ENCODE measurements at places on chromosomes 6 and 20.

DNA sequence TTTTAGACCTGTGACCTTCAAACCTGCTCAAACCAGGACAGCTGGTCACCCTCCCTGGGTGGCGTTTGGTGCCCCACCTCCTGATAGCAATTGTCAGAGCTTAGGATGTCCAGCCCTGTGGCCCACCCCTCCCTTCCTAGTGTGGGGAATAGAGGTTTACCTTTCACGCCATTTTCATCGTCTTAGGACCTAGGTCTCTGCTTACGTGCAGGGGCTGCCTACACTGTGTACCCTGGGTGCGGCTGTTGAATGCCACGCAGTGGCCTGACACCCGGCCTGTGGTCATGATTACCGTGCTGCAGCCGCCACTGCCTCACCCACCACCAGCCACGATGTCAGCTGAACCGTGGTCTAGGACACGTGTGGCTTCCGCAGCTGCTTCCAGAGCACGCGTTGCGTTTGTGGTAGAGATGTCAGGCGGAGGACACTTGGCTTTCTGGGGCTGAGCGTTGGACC, 157.3 kb downstream of the DTNBP1 start:
- DNase-seq: no peak

GRCh38 chr20:25533920-25534700, 51.2 kb downstream of the NINL start:
- no peak for DNase-seq

- no peak for DNase-seq
Measured at GRCh38 chr20:24651171-24651975, 181.9 kb downstream of the SYNDIG1 start.

- DNase-seq: no peak
Measured at GRCh38 chr6:68635412-68635705, 277 bp downstream of the ADGRB3 start.

- DNase-seq: no peak
Measured at GRCh38 chr6:154951345-154952200, 43.5 kb upstream of the TIAM2 start.

DNA sequence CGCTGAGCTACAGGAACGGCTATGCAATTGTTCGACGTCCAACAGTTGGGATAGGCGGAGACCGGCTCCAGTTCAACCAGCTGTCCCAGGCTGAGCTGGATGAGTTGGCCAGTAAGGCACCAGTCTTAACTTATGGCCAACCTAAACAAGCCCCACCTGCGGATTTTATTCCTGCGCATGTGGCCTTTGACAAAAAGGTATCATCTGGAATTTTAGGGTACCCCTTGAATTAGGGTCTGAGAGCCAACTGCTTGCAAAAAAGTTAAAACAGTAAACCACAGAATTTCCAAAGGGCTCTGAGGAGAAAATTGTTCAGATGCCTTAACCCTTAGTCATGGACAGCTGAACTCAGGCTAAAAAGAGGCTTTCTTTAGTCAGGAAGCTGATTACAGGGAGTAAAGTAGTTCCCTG, 3.8 kb downstream of the EFHC1 start:
- no peak for DNase-seq

DNA sequence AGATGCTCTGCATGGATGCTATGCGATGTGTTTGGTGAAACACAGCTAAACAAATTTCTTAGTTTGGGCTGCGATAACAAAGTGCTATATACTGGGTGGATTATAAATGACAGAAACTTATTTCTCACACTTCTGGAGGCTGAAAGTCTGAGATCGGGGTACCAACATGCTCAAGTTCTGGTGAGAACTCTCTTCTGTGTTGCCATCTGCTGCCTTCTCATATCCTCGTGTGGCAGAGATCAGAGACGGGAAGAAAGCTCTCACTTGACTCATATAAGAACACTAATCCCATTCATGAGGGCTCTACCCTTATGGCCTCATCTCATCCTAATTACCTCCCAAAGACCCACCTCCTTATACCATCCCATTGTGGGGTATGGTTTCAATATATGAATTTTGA, 162.0 kb upstream of the DTNBP1 start:
- no peak for DNase-seq

DNA sequence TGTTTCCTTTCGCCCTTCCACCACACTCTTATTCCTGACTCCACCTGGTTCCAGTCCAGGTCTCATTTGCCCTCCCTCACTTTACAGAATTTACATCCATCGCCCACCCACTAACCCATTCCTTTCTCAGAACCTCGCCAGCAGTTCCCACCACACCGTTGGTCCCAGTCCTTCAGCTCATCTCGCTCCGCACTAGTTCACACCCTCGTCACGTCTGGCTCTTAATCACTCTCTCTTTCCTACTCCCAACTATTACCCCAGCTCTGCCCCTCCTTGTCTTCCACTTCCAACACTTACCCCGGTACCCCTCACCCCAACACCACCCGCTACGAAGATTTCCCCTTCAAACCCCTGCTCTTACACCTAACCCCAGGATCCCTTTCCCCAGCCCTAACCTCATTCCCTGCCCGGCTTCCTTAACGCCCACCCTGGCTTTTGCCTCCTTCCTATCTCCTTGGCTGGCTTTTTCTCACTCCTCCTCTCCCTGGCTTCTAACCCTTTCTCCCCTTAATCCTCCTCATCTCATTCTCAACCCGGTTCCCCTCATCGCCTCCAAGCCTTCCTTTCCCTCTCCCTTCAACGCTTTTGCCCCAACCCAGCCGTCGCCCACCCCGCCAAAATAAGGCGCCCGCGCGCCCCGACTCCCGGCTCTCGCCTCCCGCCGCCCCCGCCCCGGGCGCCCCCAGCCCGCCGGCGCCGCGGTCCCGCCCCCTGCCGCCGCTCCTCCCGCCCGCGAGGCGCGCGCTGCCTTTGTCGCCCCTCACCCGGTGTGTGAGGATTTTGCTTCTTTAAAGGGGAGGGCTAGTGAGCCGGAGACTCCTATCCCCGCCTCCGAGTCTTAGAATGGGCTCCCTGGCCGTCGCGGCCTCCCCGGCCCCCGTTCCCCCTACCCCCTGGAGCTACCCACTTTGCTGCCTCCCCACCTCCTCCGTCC, 542 bp downstream of the USP49 start:
- peak; percentile 9 for DNase-seq

- DNase-seq: no peak
Measured at GRCh38 chr6:167161851-167162467, 4.2 kb upstream of the GPR31 start.

DNA sequence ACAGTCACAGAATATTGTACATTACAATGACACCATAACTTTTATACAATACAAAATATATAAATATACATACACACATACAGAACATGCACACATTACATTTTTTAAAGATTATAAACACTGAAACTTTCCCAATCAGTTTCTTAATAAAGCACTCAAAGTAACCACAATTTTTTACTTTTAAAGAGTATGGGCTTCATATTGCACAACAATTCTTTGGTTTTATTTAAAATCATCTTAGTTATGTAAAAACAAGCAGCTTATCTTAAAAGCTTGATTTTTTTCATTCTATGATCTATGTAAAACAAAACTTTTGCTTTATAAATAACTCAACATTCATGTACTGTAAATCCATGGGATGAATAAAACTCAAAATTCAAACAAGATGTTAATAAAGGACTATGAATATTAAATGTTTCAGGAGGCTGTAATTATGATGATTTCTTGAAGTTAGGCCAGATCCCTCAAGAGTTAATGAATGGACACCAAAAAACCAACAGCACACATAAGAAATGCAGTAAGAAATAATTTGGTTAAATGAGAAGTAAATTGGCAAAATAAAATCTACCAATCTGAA, 93.1 kb upstream of the BCLAF1 start:
- DNase-seq: no peak

- no peak for DNase-seq
Measured at GRCh38 chr6:81487489-81487888, 265.0 kb downstream of the TENT5A start.

DNA sequence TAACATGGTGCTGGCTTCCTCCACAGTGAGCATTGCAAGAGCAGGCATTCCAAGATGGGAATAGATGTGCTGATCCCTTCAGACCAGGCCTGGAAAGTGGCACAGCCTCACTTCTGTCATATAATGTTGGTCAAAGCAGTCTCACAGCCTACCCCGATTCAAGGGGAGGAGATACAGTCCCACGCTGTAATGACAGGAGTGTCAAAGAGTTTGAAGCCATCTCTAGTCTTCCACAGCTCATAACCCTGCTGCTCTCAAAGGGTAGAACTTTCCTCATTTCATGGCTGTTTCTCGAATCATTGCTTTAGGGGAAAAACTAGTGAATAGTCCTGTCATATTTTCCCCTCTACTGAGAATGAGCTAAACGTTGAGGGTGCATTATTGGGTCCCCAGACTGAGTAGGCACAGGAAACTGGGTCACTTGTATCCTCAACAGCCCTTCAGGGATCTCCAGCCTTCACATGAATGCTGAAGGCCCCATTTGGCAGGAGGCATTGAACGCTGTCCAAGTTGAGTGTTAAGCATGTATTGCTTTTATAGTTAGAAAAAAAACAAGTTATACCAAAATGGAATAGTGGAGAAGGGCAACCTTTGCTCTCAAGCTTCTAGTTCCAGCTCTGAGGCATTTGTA, 27.3 kb downstream of the DTD1 start:
- DNase-seq: peak; percentile 42

DNA sequence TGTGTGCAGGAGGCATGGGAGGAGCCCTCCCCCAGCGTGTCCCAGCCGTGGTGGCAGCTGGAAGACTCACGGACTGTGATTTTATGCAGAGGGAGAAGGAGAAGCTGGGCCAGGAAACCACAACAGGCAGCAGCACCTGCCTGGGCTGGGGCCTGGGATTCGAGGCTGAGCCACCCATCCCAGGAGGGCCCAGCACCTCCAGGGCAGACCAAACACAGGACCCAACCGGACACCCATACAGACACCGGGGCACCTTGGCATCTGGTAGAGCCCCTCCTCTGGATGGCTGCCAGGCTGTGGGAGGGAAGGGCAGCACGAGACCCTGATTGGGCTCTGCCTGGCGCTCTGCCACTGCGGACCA, 41.7 kb upstream of the CHRNA4 start:
- DNase-seq: no peak

- DNase-seq: peak; percentile 58
Measured at GRCh38 chr20:11274141-11274594, 600.4 kb upstream of the JAG1 start.

GRCh38 chr6:53080813-53081212, 15.6 kb downstream of the FBXO9 start:
- DNase-seq: no peak

DNA sequence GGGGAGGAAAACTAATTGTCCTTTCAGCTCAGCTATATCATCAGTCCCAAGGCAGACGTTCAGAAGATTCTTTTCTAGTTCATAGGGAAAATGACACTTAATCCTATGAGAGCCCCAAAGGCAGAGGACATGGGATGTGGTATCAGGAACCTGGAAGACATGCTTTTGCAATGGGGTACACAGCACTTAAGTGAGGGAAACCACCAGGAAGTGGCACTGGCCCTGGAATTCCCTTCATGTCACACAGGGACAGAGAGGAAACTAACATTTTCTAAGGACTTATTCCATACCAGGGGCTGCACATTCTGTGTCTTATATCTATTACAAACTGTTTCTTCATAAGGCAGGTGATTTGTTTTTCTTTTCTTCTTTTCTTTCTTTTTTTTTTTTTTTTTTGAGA, 28.2 kb downstream of the VPS52 start:
- DNase-seq: no peak

DNA sequence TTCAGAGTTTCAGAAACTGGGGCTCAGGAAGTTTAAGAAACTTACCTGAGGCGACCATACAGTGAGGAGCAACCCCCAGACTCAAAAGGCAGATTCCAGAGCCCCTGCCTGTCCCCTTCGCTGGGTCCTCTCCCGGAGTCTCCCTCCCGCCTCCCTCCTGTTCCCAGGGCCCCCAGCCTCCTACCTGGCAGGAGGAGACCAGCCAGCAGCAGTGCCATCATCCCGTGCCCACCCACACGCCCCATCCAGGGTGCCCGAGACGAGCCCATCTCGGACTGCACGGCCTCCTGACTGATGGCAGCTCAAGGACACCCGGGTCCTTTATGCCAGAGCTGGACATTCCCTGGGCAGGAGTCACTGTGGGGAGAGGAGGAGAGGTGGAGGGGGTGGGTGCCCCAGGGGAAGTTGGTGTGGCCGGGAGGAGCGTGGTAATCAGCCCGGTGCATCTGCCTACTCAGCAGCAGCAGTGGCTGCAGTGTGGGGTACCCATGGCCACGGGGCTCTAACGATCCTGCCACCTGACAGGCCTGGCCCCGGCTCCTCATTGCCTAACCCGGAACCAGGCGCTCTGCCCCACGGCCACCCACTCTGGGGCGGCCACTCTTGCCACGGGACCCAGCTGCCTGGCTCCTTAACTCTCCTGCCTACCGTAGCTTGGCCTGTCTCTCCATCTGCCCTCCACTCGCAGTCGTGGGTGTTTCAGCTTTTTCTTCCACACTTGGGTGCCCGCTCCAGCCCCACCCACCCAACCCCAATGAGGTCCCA, at the start of gene CDSN:
Gene CDSN (minus strand): TSS at position 296 of the 765 bp plus-strand sequence. CDS start 27 bp downstream, at position 269.
- no peak for DNase-seq

GRCh38 chr20:10799735-10800134, 125.9 kb upstream of the JAG1 start:
- DNase-seq: no peak

DNA sequence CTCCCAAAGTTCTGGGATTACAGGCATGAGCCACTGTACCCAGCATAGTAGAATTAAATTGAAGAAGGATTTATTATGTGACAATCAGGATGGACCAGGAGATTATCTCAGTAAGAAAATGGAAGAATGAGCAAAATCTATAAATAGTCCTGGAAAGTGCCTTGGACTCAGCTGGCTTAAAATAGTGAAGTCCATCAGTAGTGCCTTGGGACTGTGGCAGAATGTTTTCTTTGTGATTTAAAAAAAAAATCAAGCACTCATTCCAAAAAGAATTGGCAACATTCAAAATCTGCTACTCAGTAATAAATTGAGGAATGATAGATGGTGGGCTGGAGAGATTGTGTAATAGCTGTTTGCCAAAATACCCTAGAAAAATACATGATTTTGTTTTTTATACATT, 37.0 kb upstream of the MAS1 start:
- no peak for DNase-seq

DNA sequence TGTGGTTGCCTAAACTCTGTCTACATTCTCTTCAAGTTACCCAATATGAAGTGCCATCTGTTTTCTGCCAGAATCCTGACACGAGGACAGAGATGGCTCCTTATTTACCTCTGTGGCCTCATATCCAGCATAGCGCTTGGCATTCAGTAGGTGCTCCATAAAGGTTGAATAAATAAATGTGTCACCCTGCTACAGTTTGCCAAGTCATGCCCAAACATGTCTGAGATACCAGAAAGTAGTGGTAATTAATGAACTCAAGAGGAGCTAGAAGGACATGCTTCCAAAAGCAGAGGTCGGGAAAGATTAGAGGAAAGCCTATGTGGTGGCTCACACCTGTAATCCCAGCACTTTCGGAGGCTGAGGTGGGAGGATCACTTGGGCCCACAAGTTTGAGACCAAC, 30.9 kb upstream of the E2F3 start:
- no peak for DNase-seq

- no peak for DNase-seq
Measured at GRCh38 chr20:9233804-9234203, 164.9 kb downstream of the PLCB4 start.

DNA sequence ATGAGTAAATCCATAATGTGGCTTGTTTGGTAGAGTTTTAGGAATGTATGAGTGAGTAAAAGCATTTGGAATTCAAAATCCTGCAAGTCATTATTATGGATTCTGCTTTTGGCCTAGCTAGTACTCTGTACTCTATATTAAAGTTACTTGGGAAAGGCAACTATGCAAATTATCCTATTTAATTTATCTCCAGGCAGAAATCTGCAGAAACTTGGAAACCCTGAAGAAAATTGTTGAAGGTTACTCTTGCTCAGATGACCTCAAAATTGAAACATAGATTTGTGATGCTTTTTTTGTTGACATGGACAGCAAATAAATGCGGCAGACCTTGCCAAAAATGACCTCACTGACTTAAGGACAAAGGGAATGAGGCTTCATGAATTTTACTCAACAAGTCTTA, 477.1 kb upstream of the EYS start:
- no peak for DNase-seq
